ENCODE measurements at places on chromosomes 3 and 15.

GRCh38 chr3:150996731-150997130 is 24.2 kb upstream of the CLRN1 start:
- no peak for DNase-seq

- no peak for DNase-seq
Measured at GRCh38 chr3:161339517-161340500, 31.5 kb downstream of the SPTSSB start.

- DNase-seq, result no peak
Measured at GRCh38 chr3:183653209-183654064, 18.0 kb downstream of the KLHL24 start.

DNA sequence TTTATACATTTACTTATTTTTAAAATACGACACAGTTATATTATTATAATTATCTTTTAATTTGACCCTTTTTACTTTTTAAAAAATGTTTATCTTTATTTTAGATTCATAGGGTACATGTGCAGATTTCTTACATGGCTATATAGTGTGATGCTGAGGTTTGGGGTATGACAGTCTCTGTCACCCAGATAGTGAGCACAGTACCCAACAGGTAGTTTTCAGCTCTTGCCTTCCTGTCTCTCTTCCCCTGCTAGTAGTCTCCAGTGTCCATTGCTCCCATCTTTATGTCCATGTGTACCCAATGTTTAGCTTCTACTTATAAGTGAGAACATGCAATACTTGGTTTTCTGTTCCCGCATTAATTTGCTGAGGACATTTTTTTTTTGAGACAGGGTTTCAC is 21.8 kb upstream of the KCNMB2 start:
- no peak for DNase-seq

DNA sequence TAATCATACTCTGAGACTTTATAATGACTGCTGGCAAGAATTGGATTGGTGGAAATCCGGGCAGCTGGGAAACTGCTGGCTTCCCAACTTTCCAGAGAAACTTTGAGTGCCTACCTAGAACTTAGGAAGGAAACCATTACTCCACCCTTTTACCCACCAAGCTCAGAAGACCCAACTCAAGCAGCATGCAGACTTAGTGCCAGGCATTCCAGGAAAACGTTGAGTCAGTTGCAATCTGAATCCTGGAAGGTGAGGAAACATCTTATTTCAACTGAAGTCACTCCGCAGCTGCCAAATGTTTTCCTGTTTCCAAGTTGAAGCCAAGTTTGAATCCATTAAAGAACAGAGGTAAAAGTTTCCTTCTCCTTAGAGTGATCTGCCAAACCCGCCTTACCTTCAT is 126.5 kb downstream of the ZNF385D start:
- no peak for DNase-seq

All from NCI-H1105 (cell line).